ENCODE measurements at places on chromosomes 1 and 21. TPM values are rescaled to one million over a fixed set of nuclear protein-coding genes. Genes with fewer than 3 reads are reported as not detected.
A peak's percentile ranks its signal among the peaks of the same experiment; 100 is the strongest.

AGO4 gene
- 13.6 TPM for total RNA-seq

SLC22A15 gene
- 1.5 TPM for total RNA-seq

C1orf105 gene
- total RNA-seq = not detected

CD48 gene
- 215 TPM for total RNA-seq

KCNA3 gene
- total RNA-seq = 23.5 TPM

GNG4 gene
- 13.9 TPM for total RNA-seq

CHRNB2 gene
- not detected for total RNA-seq

HFM1 gene
- not detected for total RNA-seq

LCE1A gene
- total RNA-seq = not detected

OR2L13 gene
- total RNA-seq = 0.24 TPM

CFAP74 gene
- total RNA-seq = not detected

BTBD19 gene
- total RNA-seq = 16.8 TPM

PRDM16 gene
- 0.77 TPM for total RNA-seq

DAB1 gene
- 0.72 TPM for total RNA-seq

KLHDC8A gene
- not detected for total RNA-seq

- peaks cover 1% of the 10 kb centered on the region for H3K36me3 ChIP-seq
- H3K4me1 ChIP-seq = peaks cover 44% of the 10 kb centered on the region
- H3K27me3 ChIP-seq = no peaks in the 10 kb centered on the region
- DNase-seq = no peak
Observed at GRCh38 chr1:6580593-6581409, 1.0 kb downstream of the ZBTB48 start.

DNA sequence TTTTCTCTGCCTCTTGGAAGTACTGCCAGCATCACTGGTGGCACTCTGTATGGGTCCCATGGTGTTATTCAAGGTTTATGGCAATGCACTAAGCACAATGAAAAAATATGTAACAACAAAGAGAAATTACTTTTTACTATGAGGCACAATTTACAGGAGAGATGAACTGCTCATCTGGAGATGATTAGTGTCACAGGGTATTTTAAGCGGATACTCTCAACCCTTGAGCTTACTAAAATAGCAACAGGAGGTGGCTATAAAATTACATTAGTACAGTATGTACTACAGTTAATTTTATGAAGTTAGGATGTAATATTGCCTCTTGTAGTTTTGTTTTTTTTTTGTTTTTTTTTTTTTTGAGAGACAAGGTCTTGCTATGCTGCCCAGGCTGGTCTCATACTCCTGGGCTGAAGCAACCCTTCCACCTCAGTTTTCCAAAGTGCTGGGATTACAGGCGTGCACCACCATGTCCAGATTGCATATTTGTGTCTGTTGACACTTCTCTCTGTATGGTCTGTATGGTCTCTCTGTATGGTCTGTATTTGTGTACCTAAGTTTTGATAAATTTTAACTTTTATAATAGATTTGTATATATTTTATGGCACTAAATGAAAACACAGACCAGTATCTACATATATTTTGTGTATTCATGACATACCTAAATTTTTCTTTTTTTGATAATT, 175.6 kb upstream of the HP1BP3 start:
- H3K27me3 ChIP-seq = no peaks in the 10 kb centered on the region
- no peak overlapping the region for H3K27ac ChIP-seq
- peaks cover 1% of the 10 kb centered on the region for H3K36me3 ChIP-seq
- H3K4me1 ChIP-seq = peaks cover 7% of the 10 kb centered on the region

DNA sequence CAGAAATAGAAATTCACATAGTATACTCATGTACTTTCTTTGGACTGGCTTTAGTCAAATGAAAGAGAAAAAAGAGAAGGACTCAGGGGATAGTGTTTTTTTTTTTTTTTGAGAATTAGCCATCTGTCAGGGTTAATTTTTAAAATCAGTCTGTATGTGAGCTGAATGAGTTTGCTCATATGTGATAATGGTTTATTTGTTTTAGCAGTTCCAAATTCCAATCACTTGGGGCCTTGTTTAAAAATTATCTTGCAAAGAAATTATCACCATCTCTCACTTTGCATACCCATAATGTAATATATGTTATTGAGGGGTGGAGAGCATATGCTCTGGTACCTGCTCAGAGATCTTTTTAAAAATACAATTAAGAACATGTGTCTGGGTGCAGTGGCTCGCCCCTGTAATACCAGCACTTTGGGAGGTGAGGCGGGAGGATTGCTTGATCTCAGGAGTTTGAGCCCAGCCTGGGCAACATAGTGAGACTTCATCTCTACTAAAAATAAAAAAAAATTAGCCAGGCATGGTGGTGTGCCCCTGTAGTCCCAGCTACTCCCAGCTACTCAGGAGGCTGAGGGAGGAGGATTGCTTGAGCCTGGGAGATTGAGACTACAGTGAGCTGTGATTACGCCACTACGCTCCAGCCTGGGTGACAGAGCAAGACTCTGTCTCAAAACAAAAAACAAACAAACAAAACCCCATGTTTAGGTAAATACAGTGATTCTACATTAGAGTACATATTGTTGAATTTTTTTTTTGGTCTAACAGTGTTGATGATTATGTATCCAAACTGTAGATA, 19.7 kb downstream of the GNAI3 start:
- no peak overlapping the region for H3K4me3 ChIP-seq
- H3K36me3 ChIP-seq = no peaks in the 10 kb centered on the region
- H3K4me1 ChIP-seq = peaks cover 39% of the 10 kb centered on the region
- no peak for DNase-seq

- H3K4me3 ChIP-seq = no peak overlapping the region
- DNase-seq = no peak
- H3K27ac ChIP-seq = no peak overlapping the region
- H3K36me3 ChIP-seq = no peaks in the 10 kb centered on the region
Observed at GRCh38 chr1:31749785-31750735, 14.1 kb downstream of the ADGRB2 start.

- no peak overlapping the region for H3K27ac ChIP-seq
- H3K27me3 ChIP-seq = peaks cover 12% of the 10 kb centered on the region
- no peak overlapping the region for H3K4me3 ChIP-seq
- no peaks in the 10 kb centered on the region for H3K4me1 ChIP-seq
- no peaks in the 10 kb centered on the region for H3K36me3 ChIP-seq
Observed at GRCh38 chr1:168801032-168801745, 72.2 kb upstream of the DPT start.

- no peaks in the 10 kb centered on the region for H3K36me3 ChIP-seq
- no peak for DNase-seq
- H3K4me1 ChIP-seq = no peaks in the 10 kb centered on the region
- no peak overlapping the region for H3K4me3 ChIP-seq
Observed at GRCh38 chr1:206421616-206422340, 48.5 kb upstream of the IKBKE start.

DNA sequence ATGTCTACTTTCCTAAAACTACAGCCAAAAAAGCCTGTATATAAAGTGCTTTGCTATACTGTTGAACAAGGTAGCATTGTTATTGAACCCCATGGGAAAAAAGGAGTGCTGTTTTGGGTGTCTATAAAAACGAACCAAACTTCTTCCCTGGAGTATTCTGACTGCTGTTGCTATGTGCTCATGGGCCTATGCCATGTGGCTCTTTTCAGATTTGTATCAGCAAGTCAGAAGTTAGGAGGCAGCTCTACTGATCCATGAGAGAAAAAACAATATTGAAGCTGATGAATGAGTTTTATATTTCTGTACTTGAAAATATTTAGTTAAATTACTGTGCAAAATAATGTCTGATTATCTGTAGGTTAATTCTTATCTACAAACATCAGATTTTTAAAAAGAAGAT, 66.5 kb downstream of the ADGRL2 start:
- no peaks in the 10 kb centered on the region for H3K4me1 ChIP-seq

DNA sequence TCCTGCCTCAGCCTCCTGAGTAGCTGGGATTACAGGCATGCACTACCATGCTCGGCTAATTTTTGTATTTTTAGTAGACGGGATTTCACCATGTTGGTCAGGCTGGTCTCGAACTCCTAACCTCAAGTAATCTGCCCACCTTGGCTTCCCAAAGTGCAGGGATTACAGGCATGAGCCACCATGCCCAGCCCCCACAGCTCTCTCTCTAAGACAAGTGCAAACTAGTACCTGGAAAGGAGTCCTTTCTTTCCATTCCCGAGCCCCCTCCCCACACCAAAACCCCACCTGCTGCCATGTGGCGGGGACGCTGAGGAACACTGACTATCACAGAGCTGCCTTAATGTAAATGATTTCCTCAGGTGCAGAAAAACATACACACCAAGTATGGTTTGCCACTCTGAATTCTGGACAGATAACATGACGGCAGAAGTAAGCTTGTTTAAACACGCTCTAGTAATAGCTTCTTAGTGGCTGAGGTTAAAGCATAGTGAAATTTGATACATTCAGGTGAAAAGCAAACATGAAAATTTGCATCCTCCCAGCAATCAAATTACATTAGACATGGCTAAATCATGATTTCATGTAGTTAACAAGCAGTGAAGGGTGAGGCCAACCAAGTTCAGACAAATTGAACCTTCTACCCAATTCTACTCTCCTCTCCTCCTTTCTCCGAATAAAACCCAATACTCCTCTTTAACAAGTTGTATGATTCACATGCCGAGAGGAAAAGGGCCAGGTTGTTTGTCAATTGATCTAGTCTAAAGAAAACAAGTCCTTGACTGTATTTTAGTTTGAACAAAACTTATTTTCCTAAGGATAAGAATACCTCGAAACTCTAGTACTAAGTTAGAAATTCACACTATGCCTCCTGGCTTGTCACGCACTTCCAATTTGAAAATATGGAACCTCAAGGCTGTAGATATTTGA, 19.8 kb downstream of the ERRFI1 start:
- H3K36me3 ChIP-seq = no peaks in the 10 kb centered on the region
- H3K4me1 ChIP-seq = no peaks in the 10 kb centered on the region
- H3K27me3 ChIP-seq = no peaks in the 10 kb centered on the region
- no peak overlapping the region for H3K4me3 ChIP-seq

GRCh38 chr1:83011265-83011664, 987.7 kb downstream of the TTLL7 start:
- H3K27me3 ChIP-seq = no peaks in the 10 kb centered on the region
- H3K4me1 ChIP-seq = no peaks in the 10 kb centered on the region
- no peak for DNase-seq
- H3K27ac ChIP-seq = no peak overlapping the region
- H3K36me3 ChIP-seq = no peaks in the 10 kb centered on the region

GRCh38 chr1:72837781-72838180, 555.4 kb upstream of the NEGR1 start:
- no peaks in the 10 kb centered on the region for H3K27me3 ChIP-seq
- H3K27ac ChIP-seq = no peak overlapping the region
- H3K4me1 ChIP-seq = no peaks in the 10 kb centered on the region
- DNase-seq = no peak
- no peak overlapping the region for H3K4me3 ChIP-seq

DNA sequence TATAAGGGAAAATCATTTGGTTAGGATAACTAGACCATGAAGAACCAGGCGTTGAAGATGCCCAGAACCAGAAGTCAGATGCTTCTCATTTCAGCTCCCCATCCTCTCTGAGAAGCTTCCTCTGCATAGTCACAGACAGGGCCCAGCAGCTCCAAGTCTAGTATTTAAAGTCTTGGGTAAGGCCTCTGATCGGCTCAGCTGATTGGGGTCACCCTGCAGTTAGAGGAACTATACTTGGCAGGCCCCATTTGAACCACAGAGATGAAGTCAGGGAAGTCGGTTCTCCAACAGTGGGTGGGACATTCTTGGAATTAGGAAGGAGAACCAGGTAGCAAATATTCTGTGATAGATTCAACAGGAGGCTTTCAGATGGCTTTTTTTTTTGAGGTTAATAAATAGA, 48.3 kb downstream of the SLC22A15 start:
- no peaks in the 10 kb centered on the region for H3K36me3 ChIP-seq
- no peaks in the 10 kb centered on the region for H3K4me1 ChIP-seq
- H3K27me3 ChIP-seq = no peaks in the 10 kb centered on the region

GRCh38 chr1:101291562-101292380, 55.0 kb downstream of the S1PR1 start:
- no peaks in the 10 kb centered on the region for H3K36me3 ChIP-seq
- H3K4me1 ChIP-seq = peaks cover 90% of the 10 kb centered on the region
- DNase-seq = peak; percentile 73

GRCh38 chr1:18154430-18155194, 47.0 kb downstream of the IGSF21 start:
- H3K36me3 ChIP-seq = no peaks in the 10 kb centered on the region
- H3K4me1 ChIP-seq = no peaks in the 10 kb centered on the region
- no peak overlapping the region for H3K27ac ChIP-seq
- H3K4me3 ChIP-seq = no peak overlapping the region
- no peaks in the 10 kb centered on the region for H3K27me3 ChIP-seq
- no peak for DNase-seq

DNA sequence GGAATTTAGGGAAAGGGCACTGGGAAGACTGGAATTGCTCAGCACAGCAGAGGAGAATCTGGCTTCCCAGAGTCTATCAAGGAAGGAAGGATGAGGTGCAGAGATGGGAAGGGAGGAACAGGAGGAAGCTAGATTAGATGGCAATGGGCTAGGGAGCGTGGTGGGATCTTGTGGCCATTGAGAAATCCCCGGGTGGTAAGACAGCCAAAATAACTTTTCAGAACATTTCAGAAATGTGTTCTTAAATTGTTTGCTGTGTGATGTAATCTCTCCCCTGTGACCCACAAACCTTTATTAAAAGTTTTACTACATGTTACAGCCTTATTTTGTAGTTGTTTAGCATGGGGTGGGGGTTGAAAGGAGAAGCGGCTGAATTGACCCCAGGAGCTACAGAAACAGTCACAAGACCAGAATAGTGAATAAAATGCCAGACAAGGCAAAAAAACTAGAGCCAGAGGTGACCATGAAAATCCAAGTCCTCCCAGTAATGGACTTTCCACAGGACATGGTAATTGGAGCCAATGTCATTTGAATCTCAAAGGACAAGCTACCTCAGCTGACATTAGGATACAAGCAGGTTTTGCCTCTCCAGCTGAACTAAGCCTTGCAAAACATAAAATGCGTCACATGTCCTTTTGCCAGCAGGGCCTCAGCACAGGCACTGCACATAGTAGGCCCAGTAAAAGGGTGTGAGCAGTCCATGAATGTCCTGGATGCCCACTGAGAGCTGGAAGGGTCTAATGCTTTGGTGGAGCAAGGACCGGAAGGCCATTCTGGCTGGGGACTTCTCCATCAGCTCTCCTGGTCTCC, 980 bp upstream of the AHCYL1 start:
- peak overlapping the region; percentile 17 for H3K4me3 ChIP-seq
- no peaks in the 10 kb centered on the region for H3K27me3 ChIP-seq
- peaks cover 5% of the 10 kb centered on the region for H3K36me3 ChIP-seq
- DNase-seq = no peak
- H3K4me1 ChIP-seq = peaks cover 34% of the 10 kb centered on the region

DNA sequence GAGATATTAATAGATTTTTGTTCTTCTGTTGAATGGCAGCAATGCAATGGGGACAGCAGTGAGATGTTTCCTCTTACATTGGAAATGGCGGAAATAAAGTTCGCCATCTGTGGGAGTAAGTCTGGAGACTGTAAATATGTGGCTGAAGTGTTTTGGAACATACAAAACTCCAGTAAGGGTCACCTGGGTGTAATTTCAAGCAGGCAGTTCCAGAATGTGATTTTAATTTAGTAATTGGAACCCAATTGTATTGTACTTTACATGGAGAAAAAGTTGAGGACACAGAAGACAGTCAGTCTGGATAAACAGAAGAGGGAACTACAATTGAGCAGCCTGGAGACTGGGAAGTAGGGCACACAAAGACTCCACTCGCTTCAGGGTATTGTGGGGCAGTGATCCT, 108.6 kb downstream of the NTMT2 start:
- no peaks in the 10 kb centered on the region for H3K36me3 ChIP-seq
- H3K4me1 ChIP-seq = no peaks in the 10 kb centered on the region
- H3K27ac ChIP-seq = no peak overlapping the region
- DNase-seq = no peak
- no peaks in the 10 kb centered on the region for H3K27me3 ChIP-seq
- H3K4me3 ChIP-seq = no peak overlapping the region
